K562 (cell line): ENCODE measurements at places on chromosomes 3 and 15. TPM values are rescaled to one million over a fixed set of nuclear protein-coding genes. Genes with fewer than 3 reads are reported as not detected.
A peak's percentile ranks its signal among the peaks of the same experiment; 100 is the strongest.

- H3K36me3 ChIP-seq: no peaks in the 10 kb centered on the region
- no peak for DNase-seq
- no peaks in the 10 kb centered on the region for H3K4me1 ChIP-seq
- no peak overlapping the region for H3K4me3 ChIP-seq
Observed at GRCh38 chr15:85492406-85492805, 112.0 kb downstream of the AKAP13 start.

DNA sequence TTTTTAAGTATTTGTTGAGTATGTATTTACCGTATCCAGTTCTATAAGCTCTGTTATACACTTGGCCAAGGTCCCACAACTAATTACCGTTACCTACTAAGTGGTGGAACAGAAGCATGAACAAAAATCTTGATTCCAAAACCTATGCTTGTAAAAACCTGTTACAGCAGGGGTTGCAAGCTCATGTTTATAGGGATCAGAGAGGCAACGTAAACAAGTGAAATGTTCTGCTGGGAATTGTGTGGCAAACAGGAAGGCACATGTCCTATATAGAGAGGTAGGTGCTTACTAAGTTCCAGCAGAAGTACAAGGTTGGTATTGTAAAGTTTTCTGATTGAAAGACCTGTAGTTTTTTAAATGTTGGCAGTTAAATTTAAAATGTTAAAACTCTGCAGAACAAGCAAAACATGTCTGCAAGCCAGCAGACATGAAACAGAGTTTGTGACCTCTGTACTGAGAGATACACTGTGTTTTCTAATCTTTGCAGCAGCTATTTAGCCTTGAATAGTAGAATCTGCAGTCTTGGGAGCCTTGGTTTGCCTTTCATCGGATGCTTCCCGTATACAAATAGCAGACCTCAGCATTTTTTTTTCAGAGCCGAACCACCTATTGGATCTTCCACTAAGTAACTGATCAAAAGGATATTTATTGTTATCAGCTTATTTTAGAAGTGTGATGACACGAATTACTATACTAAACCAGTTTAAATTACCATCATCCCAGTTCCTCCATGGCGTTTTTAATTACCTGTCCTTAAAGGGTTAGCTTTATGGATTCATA lies 11.4 kb downstream of the IREB2 start:
- no peaks in the 10 kb centered on the region for H3K4me1 ChIP-seq
- H3K27me3 ChIP-seq: no peaks in the 10 kb centered on the region
- H3K4me3 ChIP-seq: no peak overlapping the region
- peaks cover 67% of the 10 kb centered on the region for H3K36me3 ChIP-seq
- no peak for DNase-seq

GRCh38 chr15:62606376-62607113 lies 436.0 kb upstream of the TPM1 start:
- no peak overlapping the region for H3K27ac ChIP-seq
- no peaks in the 10 kb centered on the region; the same call in 2 of the 3 replicates for H3K27me3 ChIP-seq
- H3K4me1 ChIP-seq: no peaks in the 10 kb centered on the region
- no peak for DNase-seq
- H3K4me3 ChIP-seq: no peak overlapping the region
- no peaks in the 10 kb centered on the region for H3K36me3 ChIP-seq

DNA sequence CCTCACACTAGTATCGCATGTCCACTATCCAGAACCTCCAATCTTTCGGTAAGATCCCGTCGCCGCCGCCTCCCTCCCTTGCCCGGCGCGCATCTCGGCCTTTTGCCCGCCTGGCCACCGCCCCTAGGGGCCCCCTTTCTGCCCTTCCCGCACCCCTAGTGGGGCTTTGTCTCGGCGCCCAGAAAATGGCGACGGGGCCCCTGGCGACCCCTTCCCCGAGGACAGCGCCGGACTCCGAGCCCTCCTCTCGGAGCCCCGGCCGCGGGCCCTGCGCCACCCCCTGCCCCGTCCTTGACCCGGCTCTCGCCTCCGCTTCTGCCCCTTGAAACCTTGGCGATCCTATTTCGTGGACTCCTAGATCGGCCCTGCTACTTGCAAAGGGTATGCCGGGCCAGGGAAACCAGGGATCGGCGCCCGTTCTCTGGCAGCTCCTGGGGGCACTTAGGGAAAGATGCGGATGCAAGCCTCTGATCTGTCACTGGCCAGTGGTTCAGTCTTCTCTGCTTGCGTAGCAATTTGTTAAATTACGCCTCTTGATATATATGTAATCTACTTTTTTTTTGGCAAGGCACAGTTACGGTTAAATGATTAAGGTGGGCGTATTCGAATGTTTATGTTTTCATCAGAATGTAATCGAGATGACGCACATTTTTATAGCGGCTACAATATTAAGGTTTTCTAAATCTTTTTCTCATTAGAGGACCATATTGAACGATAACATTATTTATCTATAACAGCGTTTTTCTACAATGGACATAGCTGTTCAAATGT lies 603 bp downstream of the EIF1B start:
- H3K36me3 ChIP-seq: peaks cover 41% of the 10 kb centered on the region
- H3K4me1 ChIP-seq: peaks cover 41% of the 10 kb centered on the region
- peak; percentile 62 for DNase-seq

DNA sequence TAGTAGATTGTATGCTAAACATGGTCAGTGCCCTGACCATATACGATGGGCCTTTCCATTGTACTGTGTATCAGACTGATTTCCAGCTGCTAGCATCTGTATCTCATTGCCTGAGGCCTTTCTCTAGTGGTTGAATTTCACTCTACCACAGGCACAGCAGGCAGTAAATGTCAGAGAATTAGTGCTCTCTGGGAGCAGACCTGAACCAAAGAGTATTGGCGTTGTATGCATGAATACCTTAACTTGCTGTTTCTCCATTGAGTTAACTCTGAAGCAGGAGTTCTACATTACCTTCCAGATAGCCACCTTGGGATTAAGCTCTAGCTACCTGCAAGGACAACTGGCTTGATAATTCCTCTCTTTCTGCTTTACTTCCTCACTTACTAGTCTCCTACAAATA lies 439.2 kb upstream of the EPHA3 start:
- H3K4me3 ChIP-seq: no peak overlapping the region
- no peaks in the 10 kb centered on the region for H3K27me3 ChIP-seq
- no peaks in the 10 kb centered on the region for H3K4me1 ChIP-seq
- DNase-seq: no peak

DNA sequence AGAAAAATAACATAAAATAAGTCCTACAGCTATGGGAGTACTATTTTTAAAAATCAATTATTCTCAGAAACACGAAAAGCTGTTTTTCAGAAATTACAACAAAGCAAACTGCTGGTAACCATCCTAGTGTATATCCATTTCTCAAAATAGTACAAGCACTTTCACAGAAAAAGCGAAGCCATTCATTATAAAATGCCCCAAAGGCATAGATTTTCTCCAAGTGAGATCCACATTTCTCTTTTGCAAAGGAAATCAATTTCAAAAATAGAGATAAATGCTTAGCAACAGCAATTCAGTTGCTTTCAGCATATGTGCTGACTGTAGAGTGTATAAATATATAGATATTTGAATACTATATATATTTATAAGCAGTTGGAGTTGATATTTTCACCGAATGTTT lies 1266.3 kb downstream of the SI start:
- no peaks in the 10 kb centered on the region for H3K36me3 ChIP-seq
- H3K4me3 ChIP-seq: no peak overlapping the region
- DNase-seq: no peak
- no peaks in the 10 kb centered on the region for H3K27me3 ChIP-seq

DNA sequence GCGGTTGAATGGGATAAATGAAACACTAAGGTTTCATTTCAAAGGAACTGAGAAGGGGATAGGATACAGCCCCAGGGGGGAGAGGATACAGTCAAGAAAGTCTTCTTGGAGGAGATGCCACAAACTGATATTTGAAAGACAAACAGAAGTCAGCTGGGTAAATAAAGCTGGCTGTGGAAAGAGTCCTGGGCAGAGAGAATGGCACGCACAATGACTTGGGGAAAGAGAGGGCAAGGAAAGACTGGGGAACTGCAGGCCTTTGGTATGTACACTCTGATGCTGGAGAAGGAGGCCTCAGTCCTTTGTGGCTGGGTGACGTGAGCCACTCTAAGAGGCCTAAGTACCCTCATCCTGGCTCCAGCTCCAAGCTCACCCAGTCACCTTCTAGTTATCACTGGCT lies 45.2 kb upstream of the LMCD1 start:
- H3K36me3 ChIP-seq: no peaks in the 10 kb centered on the region
- no peak for DNase-seq
- H3K4me1 ChIP-seq: no peaks in the 10 kb centered on the region
- no peak overlapping the region for H3K4me3 ChIP-seq
- H3K27ac ChIP-seq: no peak overlapping the region

DNA sequence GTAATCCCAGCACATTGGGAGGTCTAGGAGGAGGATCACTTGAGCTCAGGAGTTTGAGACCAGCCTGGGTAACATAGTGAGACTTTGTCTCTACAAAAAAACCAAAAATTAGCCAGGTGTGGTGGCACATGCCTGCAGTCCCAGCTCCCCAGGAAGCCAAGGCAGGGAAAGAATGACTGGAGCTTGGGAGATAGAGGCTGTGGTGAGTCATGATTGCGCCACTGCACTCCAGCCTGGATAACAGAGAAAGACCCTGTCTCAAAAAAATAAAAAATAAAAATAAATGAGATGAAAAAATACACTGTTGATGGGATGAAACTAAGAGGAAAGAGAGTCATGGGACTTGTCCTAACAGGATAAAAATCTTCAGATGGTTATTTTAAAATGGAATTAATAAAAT lies 137.6 kb downstream of the IMPG2 start:
- no peaks in the 10 kb centered on the region; the same call in 1 of the 2 replicates for H3K4me1 ChIP-seq
- DNase-seq: no peak
- no peaks in the 10 kb centered on the region for H3K27me3 ChIP-seq
- H3K4me3 ChIP-seq: no peak overlapping the region
- H3K36me3 ChIP-seq: no peaks in the 10 kb centered on the region

DNA sequence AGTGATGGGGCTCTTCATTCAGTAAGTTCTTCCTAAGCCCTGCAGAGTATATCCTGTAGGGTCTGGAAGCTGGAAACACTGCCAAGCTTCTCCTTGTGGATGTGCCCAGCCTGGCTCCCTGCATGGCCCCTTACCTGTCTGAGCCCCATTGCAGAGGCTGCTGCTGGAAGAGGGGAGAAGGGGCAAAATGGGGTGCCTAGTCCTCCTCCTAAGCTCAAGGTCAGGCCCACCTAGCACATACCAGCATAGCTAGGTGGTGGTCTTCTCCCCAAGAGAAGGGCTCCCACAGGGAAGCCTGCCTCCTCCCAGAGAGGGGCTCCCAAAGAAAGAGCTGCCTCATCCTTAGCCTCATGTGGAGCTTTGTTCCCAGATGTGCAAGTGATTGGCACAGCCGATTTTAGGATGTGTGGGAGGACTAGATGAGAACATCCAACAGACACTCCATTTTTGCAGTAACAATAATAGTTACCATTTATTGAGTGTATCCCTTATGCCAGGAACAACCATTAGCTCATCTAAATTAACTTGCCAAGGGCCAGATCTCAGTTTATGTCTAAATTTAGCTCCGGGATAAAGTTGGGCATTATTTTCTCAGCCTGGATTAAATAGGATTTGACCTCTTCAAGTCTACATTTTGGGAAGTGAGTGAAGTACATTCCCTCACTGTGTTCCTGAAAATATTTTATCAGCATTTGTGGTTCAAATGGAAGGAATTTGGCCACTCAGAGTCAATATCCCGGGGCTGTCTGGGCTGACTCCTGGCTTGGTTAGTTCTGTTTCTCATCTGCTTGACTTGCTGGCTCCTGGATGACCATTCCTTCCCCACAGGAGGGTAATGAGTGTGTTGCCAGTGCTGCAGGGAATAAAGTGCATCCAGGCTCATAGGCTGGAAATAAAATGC lies 291.1 kb upstream of the ROPN1 start:
- H3K4me1 ChIP-seq: no peaks in the 10 kb centered on the region
- no peak overlapping the region for H3K27ac ChIP-seq
- H3K36me3 ChIP-seq: no peaks in the 10 kb centered on the region
- no peak overlapping the region for H3K4me3 ChIP-seq
- DNase-seq: no peak
- no peaks in the 10 kb centered on the region for H3K27me3 ChIP-seq

DNA sequence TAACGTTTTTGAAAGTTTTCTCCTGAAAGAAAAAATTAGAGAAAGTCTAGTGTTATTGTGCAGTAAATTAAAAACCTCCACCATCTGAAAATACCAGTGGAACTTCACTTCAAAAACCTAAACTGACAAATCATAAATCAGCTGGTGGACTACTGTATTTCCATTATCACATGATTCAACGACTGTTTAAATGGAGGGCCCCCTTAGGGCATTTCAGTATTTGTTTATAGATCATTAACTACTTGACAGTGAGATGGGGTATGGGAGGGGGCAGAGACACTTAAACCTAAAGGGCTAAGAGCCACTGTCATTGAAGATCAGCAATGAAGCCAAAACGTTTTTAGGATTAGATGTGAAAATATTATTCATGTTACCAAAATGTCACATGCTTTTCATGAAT lies 8.8 kb upstream of the C15orf61 start:
- H3K4me3 ChIP-seq: no peak overlapping the region
- H3K27me3 ChIP-seq: no peaks in the 10 kb centered on the region
- H3K36me3 ChIP-seq: no peaks in the 10 kb centered on the region
- no peak for DNase-seq
- no peak overlapping the region for H3K27ac ChIP-seq

Gene TRIM42
- not detected in 2 replicates for total RNA-seq

GRCh38 chr3:71672340-71672739 lies 52.9 kb downstream of the EIF4E3 start:
- H3K27me3 ChIP-seq: peaks cover 28% of the 10 kb centered on the region
- H3K27ac ChIP-seq: no peak overlapping the region
- no peaks in the 10 kb centered on the region for H3K4me1 ChIP-seq
- H3K4me3 ChIP-seq: no peak overlapping the region
- DNase-seq: no peak
- H3K36me3 ChIP-seq: no peaks in the 10 kb centered on the region

DNA sequence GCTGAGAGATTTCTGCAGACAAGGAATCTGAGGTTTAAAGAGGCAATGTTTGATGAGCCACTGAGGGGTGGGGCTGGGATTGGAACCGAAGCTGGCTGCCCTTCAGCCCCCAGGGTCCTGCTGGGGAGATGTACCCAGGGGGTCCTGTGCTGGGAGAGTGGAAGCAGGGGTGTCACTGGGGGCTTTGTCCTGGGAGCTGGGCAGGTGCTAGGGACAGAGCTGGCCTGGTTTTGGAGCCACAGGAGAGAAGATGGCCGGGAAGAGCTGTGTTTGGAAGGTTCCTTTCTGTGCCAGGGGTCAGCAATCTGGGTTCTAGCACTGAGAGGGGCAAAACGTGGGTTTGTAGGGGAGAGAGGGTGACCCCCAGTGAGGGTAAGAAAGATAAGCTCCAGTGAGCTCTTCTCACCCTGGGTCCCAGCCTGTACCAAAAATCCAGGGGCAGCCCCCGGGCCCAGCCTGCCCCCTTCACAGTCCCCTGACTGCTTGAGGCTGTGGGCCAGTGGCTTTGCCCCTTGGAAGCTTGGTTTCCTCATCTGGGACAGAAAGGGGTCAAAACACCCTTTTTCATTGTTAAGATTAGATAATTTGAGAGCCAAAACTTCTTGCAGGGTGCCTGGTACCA lies 69.6 kb downstream of the SMAD3 start:
- H3K4me3 ChIP-seq: no peak overlapping the region
- no peaks in the 10 kb centered on the region for H3K27me3 ChIP-seq
- H3K36me3 ChIP-seq: no peaks in the 10 kb centered on the region
- no peak for DNase-seq
- peaks cover 11% of the 10 kb centered on the region for H3K4me1 ChIP-seq
